ENCODE measurements at places on chromosomes 12 and 14.

DNA sequence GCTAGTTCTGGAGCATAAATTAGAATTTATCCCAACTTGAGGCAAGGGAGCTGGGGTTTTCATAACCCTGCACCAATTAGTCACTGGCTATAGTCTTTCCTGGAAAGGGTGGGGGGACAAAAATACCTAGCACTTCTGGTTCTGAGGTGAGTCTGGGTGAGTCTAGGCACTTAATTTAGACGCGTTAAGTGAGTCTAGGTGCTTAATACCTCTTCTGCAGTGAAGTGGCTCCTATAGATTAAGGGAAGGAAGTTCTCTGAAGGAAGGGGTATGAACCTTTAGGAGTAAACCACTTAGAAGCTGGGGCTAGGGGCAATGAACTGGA is 251.7 kb downstream of the EFCAB11 start:
- no peak for DNase-seq

DNA sequence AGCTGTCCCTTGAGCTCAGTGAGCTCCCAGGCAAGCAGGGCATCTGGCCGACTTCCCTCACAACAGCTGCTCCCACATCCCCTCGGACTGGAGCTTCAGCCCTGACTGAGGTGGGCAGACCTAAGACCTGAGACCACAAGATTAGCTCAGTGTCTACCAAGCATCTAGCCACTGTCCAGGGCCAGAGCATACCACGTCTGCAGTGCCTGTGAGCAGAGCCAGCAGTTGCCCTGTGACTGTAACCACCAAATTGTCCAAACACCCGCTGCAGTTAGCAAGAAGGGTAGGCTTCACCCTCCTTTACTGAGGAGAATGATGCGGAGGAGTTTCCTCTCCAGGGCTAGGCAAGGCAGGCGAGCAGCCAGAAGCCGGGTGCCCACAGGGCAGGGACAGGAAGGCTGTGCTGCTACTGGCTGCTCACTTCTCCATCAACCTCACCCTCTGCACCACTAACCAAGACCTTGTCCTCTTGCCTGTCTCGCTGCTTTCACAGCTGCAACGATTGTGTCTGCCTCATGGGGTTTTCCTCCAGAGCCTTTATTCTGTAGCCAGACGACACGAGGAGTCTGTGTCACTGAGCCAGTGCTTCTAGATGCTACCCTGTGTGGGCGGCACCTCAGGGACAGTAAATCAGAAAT is 53.9 kb downstream of the ANAPC7 start:
- no peak for DNase-seq

- DNase-seq = no peak
Measured at GRCh38 chr12:47860279-47860841, 40.7 kb upstream of the HDAC7 start.

- peak; percentile 27 for DNase-seq
Measured at GRCh38 chr12:51270067-51270950, at the start of gene SMAGP. Gene SMAGP, minus strand, starts transcription at chr12:51270415. Its CDS starts 1,137 bp downstream, at chr12:51269278.

DNA sequence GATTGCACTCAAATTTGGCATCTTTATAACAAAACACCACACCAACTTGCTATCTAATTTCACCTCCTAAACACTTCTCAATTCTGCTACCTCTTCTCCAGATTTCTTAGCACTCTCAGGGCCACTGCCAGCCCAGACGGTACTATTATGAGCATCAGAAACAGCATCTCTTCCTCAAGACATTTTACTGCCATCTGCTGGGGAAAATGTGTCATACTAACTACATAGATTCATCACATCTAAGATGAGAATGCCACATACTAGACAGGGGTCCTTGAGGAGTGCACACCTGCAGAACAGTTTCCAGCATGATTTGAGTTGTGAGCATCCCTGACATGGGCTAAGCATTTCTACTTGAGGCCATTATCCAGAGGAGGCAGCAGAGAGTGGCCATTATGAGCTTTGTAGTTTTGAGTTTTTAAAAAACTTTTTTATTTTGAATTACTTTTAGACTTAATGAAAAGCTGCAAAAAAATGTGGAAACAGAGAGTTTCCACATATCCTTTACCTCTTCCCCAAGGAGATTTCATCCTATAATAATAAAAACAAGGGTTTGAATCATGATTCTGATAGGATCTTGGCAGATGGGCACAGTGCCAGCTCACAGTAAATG is 15.1 kb upstream of the GRIP1 start:
- peak; percentile 21 for DNase-seq

DNA sequence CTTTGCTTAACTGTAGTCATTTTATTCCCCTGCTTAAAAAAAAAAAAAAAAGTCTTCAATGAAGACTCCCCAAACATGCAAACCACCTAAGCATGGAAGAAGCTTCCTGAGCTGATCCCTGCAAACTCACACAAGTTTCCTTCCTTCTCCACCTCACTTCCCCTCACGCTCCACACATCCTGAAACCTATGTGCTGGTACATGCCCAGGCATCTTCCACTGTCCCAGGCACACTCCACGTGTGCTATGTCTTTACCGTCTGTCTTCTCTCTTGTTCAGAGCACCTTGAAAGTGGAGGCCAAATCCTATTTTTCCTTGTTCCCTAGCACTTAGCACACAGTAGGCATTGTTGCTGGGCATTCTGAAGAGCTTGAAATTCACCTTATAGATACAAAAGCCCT is 13.4 kb downstream of the LRIG3 start:
- no peak for DNase-seq

DNA sequence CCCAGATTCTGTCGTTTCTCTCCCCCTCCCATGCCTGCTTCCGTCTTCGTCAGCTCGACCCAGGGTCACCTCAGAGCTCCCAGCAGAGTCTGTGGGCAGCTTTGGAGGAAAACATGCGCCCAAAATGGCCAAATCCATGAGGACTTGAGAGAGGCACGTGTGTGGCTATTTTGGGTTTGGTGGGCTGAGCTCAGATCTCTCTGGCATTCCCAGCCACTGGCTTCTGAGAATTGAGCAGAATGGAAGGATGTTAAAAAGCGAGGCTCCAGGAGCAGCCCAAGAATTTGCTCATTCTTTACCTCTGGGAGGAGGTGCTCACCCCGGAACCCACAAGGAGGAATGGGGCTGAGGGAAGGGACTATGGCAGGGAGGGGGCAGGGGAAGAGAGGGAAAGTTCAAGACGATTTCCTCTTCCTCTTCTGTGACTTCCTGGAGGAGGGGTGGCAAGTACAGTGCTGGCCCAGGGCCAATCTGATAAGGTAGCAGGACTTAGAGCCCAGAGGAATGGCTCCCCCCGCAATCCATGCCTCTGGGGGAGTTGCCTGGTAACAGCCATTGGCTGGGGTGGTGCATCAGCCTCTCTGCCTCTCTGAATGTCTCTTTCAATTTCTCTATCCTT is 20.1 kb downstream of the TSPAN9 start:
- DNase-seq = no peak

- peak; percentile 64 for DNase-seq
Measured at GRCh38 chr12:53065975-53066931, 12.9 kb downstream of the SPRYD3 start.

GRCh38 chr14:59148334-59148900 is 40.0 kb upstream of the DAAM1 start:
- no peak for DNase-seq

- no peak for DNase-seq
Measured at GRCh38 chr14:34387974-34388516, 74.0 kb downstream of the SPTSSA start.

- DNase-seq = no peak
Measured at GRCh38 chr14:75128596-75128990, 1.7 kb upstream of the NEK9 start.

GRCh38 chr12:10171973-10172728 is at the start of gene OLR1:
Gene OLR1, minus strand, starts transcription at chr12:10172132. Its CDS starts 55 bp downstream, at chr12:10172077.
- no peak for DNase-seq

DNA sequence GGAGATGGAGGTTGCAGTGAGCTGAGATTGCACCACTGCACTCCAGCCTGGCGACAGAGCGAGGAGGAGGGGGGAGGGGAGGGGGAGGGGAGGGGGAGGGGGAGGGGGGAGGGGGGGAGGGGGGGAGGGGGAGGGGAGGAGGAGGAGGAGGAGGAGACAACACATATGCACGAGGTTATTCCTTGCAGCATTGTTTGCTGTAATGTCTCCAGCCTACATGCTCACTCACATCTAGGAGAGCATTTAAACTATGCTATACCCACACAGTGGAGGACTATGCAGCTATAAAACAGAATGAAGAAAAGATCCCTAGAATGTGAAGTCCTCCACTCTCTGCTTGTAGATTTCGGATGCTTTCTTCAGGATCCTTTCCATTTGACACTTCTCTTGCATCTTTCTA is 3.5 kb upstream of the HIGD1C start:
- DNase-seq = no peak

DNA sequence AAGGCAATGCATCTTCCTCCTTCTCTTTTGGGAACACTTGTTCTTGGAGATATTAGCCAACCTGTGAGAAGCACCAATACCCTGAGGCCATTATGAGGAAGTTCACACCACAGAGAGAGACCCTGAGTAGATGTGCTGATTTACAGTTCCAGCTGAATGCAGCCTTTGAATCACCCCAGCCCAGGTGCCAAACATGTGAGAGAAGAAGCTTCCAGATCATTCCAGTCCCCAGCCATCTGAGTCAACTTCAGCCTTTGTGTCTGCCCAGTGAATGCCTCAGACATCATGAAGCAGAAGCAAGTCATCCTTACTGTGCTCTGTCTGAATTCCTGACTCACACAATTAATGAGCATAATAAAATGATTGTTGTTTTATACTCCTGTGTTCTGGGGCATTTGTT is 25.1 kb downstream of the C12orf42 start:
- DNase-seq = no peak

DNA sequence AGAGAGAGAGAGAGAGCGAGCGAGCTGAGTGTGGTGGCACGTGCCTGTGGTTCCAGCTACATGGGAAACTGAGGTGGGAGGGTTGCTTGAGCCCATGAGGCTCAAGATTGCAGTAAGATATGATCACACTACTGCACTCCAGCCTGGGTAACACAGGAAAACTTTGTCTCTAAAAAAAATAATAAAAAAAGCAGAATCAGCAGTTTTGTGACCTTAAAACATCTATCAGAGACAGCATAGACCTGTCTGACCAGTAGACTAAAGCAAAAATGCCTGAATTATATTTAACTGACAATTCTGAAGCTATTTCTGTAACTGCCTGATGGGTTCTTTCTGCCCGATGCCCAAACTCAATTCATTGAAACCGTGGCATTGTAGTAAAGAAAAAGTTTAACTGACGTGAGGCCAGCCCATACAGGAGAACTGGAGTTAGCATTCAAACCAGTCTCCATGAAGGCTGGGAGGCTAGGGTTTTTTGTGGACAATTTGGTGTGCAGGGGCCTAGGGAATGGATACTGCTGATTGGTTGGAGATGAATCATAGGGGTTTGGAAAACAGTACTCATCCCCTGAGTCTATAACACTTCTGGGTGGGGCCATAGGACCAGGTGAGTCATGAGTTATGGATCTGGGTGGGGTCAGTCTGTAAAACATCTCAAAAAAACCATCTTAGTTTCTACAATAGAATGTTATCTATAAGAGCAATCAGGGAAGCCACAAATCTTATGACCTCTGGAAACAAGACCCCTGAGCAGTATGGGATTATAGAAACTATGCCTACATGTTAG is 8.0 kb upstream of the RASSF8 start:
- DNase-seq = no peak

- no peak for DNase-seq
Measured at GRCh38 chr14:23240661-23241060, 2.9 kb downstream of the RNF212B start.

GRCh38 chr14:28120391-28120790 is 646.2 kb upstream of the FOXG1 start:
- no peak for DNase-seq

DNA sequence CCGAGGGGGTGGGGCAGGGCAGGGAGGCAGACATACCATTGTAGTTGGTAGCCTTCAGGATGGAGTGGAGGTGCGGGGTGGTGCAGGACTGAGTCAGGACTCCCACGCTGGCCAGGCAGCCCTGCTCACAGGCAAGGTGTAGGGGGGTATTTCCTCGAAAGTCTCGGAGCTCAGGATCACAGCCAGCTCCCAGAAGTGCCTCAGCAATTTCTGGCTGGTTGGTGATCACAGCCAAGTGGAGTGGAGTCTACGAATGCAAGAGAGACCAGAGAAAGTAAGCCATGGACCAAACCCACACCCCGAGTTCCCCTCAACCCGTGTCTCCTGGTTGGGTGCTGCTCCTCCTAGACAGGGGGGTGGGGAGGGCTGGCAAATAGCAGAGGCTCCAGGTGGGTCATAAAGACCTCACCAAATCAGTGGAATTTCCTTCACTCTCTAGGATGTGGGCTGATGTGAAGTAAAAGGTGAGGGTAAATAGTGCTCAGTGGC is 1.4 kb downstream of the NFKBIA start:
- DNase-seq = peak; percentile 32

DNA sequence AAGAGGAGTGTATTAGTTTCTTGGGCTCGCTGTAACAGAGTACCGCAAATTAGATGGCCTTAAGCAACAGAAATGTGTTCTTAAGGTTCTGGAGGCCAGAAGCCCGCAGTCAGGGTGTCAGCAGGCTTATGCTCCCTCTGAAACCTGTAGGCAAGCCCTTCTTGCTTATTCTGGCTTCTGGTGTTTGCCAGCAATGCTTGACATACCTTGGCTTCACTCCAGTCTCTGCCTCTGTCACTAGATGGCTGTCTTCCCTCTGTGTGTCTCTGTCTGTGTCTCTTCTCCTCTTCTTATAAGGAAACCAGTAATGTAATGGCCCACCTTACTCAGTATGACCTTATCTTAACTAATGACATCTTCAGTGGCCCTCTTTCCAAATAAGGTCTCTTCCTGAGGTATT is 85.1 kb downstream of the DERA start:
- DNase-seq = no peak

- no peak for DNase-seq
Measured at GRCh38 chr12:109018296-109018695, 2.6 kb downstream of the SVOP start.

GRCh38 chr12:73362666-73363065 is 1090.5 kb downstream of the TRHDE start:
- DNase-seq = no peak

- no peak for DNase-seq
Measured at GRCh38 chr12:50725011-50725942, 38.6 kb upstream of the ATF1 start.

- no peak for DNase-seq
Measured at GRCh38 chr12:82216475-82216874, 141.7 kb downstream of the CCDC59 start.

DNA sequence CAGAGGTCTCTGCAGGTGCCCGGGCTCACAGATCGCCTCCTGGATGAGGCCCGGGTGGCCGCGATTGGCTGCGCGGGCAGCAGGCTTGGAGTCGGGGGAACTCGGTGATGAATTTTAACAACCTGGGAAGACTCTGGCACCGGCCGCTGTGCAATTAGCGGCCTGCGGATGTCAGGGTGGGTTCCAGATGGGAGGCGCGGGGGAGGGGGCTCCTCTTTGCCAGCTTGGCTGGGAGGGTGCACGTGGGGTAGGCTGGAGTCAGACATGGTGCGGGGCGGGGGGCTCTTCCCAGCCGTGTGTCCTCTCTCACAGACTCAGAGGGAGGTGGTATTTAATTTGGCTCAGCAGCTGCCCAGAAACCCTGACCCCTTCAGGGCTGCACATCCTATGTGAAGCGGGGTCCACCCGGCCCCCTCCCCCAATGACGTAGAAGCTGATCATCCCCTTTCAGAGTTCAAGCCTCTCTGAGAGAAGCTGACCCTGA is 81.4 kb downstream of the KIF26A start:
- no peak for DNase-seq

Data from effector memory CD8-positive, alpha-beta T cell (primary cell).